LoVo (cell line): ENCODE measurements at places on chromosomes 7 and 10.

DNA sequence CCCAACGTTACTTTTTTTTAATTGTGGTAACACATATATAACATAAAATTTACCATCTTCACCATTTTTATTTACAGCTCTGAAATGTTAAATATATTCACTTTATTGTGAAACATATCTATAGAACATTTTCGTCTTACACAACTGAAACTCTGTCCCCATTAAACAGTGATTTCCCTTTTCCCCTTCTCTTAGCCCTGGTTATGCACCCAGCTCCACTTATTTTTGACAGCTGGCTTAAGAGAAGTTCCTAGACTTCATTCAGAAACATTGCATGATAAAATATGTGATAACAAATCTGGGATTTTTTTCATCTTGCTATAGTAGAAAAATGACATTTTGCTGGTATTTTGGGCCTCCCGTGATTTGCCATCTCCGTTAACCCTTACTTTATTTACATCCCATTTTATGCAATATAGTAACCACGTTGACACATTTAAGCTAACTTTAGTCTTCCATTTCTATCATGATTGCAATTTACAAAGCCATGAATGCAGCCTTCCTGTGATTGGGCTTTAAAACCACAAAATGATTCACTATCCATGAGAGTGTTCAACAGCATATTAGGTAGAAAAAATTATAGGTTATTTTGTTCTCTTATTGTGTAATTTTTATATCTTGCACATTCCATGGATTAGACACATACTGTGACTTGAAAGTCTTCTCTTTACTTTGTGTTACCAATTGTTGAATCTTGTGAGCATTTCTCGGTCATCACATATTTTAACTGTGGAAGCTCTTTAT is 139.6 kb downstream of the SND1 start:
- no peak for DNase-seq

GRCh38 chr10:131758062-131758938 is 142.5 kb upstream of the PPP2R2D start:
- no peak for DNase-seq

DNA sequence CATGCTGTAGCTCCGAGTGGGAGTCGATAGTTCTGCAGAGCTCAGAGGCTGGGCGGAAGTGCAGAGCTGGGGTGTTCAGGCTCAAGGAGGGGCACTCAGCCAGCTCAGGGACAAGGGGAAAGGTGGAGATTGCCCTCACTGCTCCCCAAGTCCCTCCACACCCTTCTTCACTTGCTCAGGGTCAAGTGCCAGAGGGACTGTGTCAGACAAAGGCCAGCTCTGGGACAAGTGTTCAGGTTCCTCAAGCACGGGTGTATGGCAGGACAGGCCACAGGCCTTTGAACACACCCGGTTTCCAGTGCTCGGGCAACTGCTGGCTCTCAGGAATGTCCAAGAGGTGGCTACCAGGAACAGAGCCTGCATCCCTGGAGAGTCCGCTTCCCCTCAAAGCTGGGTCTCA is 293.0 kb upstream of the PODXL start:
- DNase-seq: no peak

GRCh38 chr7:143487566-143487965 is 9.9 kb downstream of the TAS2R41 start:
- peak; percentile 73 for DNase-seq

- no peak for DNase-seq
Observed at GRCh38 chr10:129509835-129510234, 42.8 kb downstream of the MGMT start.

GRCh38 chr7:67817481-67817880 is 820.8 kb downstream of the TYW1 start:
- DNase-seq: no peak

GRCh38 chr10:107692072-107692471 is 527.6 kb upstream of the SORCS1 start:
- DNase-seq: no peak

DNA sequence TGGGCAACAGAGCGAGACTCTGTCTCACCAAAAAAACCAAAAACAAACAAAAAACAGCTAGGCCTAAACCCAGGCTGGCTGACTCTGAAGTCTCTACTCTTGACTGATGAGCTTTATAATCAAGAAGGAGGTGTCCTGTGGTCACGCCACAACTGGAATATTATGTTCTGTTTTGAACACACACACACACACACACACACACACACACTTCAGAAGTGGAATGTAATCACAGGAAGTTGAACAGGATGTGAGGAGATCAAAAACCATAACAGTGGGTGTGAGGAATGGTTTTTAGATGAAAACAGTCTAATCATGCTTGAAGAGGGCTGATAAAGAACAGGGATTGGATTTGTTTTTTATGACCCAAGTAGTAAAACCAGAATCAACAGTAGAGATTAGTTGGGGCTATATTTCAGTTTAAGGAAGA is 51.1 kb upstream of the IL6 start:
- DNase-seq: no peak

- no peak for DNase-seq
Observed at GRCh38 chr10:64334084-64334483, 812.9 kb downstream of the REEP3 start.

- no peak for DNase-seq
Observed at GRCh38 chr7:41584746-41585145, 118.1 kb downstream of the INHBA start.

DNA sequence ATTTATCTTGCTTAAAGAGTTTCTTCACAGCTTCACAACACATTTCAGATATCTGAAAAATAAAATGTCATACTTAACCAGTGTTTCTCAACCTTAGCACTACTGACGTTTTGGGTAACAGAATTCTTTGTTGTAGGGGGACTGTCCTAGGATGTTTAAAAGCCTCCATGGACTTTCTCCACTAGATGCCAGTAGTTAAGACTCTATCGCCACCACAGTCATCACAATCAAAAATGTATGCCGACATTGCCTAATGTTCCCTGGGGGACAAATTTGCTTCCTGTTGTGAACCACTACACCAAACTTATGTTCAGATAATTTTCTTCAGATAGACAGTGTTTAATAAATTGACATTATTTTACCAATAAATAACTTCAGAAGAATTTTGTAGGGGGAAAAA is 13.4 kb downstream of the NOC3L start:
- DNase-seq: no peak

GRCh38 chr10:49327036-49327813 is 28.3 kb downstream of the C10orf71 start:
- DNase-seq: no peak

DNA sequence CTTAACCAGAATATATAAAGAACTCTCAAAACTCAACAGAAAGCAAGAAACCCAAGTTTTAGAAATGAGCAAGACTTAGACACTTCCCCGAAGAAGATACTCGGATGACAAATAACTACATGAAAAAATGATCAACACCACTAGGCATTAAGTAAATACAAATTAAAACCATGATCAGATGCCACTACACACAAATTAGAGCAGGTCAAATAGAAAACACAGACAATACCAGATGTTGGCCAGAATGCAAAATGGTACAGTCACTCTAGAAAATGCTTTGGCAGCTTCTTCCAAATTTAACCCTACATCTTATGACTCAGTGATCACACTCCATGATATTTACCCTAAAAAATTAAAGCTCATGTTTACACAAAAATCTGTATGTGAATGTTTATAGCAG is 18.4 kb downstream of the TMEM176A start:
- no peak for DNase-seq

- no peak for DNase-seq
Observed at GRCh38 chr10:123622381-123622780, 43.8 kb upstream of the GPR26 start.

DNA sequence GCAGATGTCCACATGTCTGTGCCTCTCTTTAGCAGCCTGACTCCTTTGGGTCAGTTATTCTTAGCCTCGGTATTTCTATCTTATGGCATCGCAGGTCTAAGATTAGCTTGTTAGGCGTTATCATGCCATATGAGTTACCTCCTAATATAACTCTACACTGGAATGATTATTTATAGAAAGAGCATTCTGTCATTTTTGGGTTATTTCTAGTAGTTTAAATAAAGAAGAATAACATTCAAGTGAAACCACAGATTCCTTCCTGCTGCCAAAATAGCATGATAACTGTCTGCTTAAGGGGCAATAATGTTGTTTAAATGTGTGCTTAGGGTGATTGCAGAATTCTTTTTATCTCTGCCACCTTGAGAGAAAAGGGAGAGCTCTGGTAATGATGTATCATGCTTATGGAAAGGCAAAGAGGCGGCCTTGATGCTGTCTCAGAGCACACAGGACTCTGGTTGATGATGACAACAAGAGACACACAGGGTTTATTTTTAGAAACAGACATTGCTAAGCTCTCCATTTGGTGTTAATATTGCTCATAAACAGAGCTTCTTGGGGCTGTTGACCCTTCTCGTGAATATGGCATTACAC is 10.4 kb downstream of the HDAC9 start:
- no peak for DNase-seq

DNA sequence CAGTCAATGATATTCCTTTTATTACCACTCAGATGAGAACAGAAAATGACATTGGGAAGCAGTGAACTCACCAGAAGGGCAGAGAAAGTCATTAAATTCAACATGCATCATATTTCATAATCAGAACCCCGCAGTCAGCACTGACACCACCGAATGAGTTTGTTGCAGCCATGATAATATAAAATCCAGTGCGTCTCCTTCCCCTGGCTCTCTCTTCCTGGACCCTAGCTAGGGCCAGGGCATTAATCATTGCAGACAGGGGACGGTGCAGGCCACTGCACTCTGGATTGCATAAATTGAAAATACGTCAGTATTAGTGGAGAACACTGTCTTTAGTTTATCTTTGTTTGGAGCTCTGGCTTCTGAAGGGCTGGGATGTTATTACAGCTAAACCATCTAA is 931.5 kb downstream of the TYW1 start:
- DNase-seq: no peak
